ENCODE measurements at places on chromosomes 2 and 18.
A peak's percentile ranks its signal among the peaks of the same experiment; 100 is the strongest.

DNA sequence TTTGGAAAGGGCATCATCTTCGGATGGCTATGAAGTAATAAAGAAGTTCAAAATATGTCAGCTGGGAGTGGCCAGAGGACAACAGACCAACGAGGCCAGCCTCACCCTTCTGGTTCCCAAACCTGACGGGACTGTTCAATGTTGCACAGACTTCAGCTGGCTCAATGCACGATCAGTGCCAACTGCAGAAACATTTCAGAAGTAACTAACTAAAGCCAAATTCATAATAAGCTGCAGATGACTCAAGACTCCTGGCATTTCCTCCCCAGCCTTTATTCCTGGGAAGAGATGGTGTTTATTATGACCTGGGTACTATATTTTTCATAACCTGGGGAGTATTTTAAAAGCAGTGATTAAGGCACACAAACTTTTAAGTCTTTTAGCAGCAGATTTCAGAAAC is 3.8 kb upstream of the ATP6V1C2 start:
- peak; percentile 80 for DNase-seq

DNA sequence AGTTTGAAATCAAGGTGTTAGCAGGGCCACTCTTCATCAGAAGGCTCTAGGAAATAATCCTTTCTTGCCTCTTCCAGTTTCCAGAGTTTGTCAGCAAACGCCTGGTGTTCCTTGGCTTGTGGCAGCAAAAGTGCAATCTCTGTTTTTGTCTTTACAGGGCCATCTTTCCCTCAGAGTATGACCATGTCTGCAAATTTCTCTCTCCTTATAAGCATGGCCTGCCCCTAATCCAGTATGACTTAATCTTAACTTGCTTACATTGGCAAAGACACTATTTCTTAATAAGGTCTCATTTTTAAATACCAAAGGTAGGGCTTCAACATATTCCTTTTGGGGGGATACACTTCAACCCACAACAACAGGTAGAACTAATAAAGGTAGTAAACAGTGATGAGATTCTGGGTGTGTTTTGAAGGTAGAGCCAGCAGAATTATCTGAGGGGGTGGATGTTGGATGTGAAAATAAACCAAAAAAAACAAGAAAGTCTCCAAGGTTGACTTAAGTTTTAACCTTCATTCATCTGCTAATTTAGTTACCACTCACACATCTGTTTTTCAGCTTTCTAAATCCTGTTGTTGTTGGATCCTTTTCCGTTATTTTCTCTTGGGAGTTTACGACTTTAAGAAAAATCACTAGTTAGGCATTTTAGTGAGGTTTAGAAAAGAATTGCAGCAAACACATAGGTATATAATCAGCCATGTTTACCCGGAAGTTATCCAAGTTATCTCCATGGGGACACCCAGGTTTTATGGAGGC is 234.4 kb upstream of the FIGN start:
- no peak for DNase-seq

DNA sequence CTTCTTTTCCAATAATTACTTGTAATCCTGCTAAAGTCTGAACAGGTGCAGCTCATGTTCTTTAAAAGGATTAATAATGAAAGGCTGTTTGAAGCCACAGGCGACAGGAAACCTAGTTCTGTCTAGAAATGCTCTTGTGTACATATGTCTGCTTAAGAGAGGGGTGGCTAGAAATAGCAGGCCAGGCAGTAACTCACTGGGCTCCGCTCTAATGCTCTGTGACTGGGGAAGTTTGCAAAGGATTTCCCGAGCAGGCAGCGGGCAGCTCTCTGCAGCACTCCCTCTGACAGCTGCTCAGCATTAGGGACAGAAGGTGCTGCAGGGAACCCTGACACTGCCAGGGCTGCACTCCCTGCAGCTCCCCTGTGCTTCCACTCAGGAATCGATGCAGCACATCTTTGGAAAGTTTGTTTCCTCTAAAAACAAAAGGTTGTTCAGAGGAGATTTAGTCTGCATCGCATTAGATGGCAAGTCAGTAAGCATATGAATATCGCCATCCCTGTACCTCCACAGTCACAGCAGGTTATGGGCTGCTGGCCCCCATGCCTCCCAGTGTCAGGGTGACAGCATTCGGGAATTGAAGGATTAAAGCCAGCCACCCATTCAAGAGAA is 33.1 kb upstream of the TTC39C start:
- DNase-seq, result no peak

- DNase-seq, result no peak
Observed at GRCh38 chr2:73070643-73071359, 711 bp downstream of the SFXN5 start.

DNA sequence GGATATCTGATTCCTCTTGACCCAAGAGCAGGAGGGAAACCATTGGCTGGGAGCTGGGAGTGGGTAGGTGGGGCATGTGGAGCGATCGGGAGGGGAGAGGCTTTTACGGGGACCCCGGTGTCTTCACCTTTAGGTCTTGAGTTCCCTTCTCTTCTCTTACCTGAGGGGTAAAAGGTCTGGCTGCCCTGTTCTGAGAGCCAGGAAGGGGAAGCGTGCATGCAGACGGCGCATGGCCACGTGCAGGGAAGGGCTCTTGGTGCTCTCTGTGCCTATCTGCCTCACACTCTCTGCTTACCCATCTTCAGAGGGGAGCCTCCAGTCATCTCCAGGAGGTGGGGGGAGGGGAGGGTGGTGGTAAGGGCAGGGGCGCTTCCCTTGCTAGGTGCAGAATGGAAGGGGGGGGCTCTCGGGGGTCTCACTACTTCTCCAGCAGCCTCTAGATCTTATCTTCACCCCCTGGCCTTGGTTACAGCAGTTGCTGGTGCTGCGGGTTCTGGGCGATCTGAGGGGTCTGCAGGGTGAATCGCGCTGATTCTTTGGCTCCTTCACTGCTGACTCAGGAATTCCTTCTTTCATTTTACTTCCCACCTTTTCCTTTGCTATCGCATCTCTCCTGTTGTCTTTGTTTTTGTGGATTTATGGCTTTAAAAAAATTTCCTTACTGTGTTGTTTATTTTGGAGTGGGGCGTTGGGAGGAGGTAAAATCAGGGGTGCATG is 225.8 kb upstream of the HS6ST1 start:
- no peak for DNase-seq

- no peak for DNase-seq
Observed at GRCh38 chr2:200259577-200259957, 46.9 kb upstream of the SPATS2L start.

GRCh38 chr2:232789082-232789481 is 12.7 kb upstream of the KCNJ13 start:
- no peak for DNase-seq

GRCh38 chr18:52408800-52409302 is 68.9 kb downstream of the DCC start:
- DNase-seq, result no peak

GRCh38 chr2:43239981-43240765 is 13.8 kb upstream of the ZFP36L2 start:
- DNase-seq, result no peak

- no peak for DNase-seq
Observed at GRCh38 chr18:60246606-60247005, 126.0 kb downstream of the MC4R start.

GRCh38 chr2:109331896-109332848 is 203.2 kb downstream of the SH3RF3 start:
- DNase-seq, result peak; percentile 96

GRCh38 chr2:54572636-54573536 is 116.8 kb downstream of the SPTBN1 start:
- peak; percentile 81 for DNase-seq

GRCh38 chr2:168076731-168077130 is 170.7 kb downstream of the STK39 start:
- DNase-seq, result no peak

GRCh38 chr2:2638547-2639220 is 307.6 kb upstream of the MYT1L start:
- DNase-seq, result no peak

GRCh38 chr2:206531996-206532543 is 88.7 kb downstream of the ADAM23 start:
- peak; percentile 32 for DNase-seq

DNA sequence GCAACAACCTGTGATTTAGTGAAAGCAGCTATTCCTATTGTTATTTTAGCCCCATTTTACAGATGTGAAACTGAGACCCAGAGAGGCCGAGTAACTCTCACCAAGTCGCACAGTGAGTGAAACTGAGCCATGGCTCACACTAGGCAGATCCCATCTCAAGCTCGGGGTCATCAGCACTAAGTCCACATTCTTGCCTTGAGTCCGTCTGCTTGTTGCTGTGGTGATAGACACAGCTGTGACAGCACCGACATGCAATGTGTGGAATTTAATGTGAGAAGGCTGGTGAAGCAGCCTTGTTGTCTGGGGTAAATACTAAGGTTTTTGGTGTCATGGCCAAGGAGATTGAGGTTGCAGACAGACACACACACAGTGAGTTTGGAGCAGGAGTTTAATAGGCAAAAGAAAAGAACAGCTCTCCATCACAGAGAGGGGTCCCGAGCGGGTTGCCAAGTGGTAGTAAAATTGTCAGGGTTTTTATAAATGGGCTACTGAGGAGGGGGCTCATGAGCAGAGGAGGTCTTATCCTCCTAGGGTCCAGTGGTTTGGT is 40.2 kb upstream of the GMCL1 start:
- DNase-seq, result peak; percentile 88

GRCh38 chr2:239399921-239400595 is 762 bp downstream of the HDAC4 start:
- no peak for DNase-seq

DNA sequence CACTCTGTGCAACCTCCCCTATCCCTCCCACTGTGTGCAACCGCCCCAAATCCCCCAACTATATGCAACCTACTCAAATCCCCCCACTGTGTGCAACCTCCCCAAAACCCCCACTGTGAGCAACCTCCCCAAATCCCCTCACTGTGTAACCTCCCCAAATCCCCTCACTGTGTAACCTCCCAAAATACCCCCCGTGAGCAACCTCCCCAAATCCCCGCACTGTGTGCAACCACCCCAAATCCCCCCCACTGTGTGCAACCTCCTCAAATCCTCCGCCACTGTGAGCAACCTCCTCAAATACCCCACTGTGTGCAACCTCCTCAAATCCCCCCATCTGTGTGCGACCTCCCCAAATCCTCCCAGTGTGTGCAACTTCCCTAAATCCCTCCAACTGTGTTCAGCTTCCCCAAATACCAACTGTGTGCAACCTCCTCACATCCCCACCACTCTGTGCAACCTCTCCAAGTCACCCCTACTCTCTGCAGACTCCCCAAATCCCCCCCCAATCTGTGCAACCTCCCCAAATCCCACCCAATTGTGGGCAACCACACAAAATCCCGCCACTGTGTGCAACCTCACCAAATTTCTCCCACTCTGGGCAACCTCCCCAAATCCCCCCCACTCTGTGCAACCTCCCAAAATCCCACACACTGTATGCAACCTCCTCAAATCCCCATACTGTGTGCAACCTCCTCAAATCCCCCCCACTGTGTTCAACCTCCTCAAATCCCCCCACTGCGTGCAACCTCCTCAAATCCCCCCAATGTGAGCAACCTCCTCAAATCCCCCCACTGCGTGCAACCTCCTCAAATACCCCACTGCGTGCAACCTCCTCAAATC is 114.1 kb downstream of the TPO start:
- no peak for DNase-seq

DNA sequence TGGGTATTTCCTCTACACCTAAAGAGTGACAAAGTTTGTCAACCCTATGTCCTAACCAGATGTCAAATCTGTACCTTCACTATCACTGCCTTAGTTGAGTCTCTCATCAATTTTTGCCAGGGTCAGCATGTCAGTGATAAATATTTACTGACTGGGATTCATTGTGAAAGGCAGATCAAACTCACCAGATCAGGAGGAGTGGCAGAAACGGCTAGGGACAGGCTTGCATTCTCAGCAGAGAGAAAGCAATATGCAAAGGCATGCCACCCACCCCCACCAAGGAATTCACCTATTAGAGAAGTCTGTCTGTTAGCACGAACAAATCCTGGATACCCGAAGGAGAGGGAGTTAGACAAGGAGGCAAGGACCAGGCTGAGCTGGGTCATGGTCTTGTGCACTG is 62.6 kb downstream of the PTPN2 start:
- no peak for DNase-seq

DNA sequence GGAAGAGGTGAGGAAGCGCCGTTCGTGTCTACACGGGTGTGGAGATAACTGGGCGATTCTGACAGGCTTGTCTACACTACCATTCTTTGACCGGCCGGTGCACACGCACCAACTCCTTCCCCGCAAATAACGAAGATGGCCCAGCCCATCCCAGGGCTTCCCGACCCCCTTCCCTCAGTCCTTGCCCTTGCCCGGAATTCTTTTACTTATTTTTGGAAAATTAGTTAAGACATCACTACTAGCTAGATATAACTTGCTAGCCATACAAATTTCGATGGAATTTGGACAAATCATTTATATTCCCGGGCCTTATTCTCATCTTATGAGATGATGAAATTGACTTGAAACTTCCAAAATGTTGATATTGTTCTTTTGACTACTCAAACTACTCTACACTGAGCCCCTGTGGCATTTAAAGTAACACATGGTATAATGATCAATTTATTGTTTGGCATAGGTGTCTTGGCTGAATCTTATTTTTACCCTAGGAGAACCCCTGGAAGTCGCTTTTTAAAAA is 1.3 kb downstream of the ERICH2 start:
- DNase-seq, result no peak

DNA sequence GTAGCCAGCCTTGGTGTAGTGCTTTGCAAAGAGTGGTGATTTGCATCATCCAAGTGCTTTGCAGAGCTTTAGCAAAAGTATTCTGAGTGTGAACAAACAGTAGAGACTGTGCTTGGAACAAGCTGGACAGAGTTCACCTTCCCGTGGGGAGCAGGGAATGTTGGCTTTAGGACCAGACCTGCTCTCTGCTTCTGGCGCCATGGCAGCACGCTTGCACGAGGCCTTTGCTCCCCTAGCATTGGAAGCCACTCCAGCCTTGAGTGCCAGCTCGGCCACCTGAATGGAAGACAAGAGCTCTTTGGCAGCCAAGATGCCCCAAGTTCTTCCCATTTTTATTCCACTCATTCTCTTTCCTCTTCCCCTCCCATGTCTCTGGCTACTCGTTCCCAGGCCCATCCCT is 250.8 kb upstream of the OSR1 start:
- no peak for DNase-seq

DNA sequence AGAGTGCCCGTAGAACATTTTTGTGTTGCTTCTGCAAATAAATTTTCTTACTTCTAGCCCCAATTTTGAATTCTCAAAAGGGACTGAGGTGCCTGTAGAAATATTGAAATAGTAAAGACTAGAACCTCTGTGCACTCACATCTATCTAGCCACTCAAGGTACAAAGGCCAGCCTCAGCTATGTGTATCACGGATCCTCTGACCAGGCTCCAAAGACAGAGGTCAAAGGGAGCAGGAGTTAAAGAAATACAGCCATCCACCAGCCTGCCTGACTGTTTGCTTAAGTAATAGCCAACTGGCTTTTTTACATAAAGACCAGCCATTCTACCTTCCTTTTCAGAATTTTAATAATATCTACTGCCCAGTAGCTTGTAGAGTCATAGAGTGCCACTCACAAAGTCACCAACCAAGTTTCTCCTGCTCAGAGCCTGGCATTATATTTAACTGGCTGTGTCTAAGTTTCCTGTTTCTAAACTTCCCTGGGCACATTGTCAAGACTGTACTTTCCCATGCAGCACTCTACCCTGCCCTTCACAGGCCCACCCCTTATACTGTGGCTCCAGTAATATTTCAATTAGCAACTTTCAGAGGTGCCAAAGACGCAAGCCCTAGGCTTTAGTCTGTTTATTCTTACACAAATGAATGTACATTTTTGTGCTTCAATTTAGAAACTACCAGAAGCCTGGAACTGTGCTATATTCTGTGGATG is 338.3 kb upstream of the NT5C1B start:
- DNase-seq, result no peak

Data from M059J (cell line).